ENCODE measurements at places on chromosomes 6 and 20.

DNA sequence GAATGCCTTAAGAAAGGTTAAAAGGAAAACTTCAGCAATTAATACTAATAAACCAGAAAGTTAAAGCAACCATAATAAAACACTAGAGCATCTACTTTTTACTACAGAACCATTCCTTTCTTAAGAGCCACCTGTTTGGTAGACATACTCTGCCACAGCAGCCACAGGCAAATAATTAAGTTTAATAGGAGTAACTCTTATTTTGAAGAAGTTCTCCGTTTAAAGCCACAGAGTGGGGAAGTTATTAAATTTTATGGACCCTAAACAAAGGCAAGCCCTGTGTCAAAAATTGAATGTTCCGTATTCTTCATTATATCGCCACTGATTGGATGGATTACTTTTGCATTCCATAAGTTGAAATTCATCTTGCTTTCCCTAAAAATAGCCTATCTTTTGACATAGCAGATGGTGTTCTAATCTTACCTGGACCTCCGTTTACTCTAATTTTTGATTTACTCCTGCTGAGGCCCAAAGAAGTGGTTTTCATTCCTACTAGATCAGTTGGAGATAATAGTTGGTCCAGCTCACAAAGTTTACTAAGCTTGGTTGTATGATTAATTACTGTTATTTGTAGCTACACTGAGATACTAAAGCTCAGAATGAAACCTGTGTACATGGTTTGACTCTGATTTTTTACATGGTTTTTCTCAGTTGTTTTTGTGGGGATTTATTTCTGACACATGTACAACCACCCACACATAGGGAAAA lies 140.4 kb upstream of the SUPT3H start:
- no peak for DNase-seq

DNA sequence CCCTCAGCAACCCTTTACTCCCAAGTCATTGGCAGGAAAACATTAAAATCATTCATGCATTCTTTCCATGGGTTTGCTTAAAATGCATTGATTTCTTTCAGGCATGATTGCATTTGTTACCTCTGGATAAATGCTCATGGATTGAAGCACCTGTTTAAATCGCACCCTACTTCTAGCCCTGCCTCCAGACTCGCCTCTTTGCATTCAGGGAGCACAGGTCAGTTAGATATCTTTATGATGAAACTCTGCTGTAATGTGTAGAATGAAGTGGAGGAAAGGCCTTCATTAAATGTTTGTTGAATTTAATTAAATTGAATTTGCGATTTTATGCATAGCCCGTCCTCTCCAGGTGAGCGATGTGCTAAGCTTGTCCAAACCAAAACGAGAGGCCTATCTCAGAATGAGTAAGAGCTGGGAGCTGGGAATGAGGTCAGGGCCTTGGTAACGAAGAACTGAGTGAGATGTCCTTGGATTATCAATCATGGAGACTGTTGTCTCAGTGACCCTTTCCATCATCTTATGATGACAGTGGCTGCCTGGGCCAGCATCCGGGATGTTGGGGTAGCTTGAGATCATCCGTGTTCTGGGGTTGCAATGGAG lies 210.1 kb downstream of the SYNDIG1 start:
- no peak for DNase-seq

- no peak for DNase-seq
Observed at GRCh38 chr6:33428224-33428965, 8.5 kb downstream of the SYNGAP1 start.

DNA sequence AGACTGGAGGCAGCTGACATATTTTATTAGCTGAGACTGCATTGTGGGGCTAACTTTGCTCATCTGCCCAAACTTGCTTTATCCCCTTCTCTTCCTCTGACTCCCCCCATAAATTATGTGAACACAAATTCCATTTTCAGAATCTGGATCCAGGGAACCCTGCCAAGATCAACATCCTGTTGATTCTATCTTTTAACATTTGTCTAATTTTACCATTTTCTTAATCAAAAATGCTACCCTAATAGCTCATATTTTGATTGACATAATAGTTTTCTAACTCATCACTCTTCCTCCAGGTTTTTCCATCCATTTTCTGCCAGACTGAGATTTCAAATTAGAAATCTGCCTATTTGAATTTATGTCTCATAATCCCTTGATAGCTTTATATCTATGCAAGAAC lies 184.7 kb upstream of the PRSS16 start:
- DNase-seq = no peak

DNA sequence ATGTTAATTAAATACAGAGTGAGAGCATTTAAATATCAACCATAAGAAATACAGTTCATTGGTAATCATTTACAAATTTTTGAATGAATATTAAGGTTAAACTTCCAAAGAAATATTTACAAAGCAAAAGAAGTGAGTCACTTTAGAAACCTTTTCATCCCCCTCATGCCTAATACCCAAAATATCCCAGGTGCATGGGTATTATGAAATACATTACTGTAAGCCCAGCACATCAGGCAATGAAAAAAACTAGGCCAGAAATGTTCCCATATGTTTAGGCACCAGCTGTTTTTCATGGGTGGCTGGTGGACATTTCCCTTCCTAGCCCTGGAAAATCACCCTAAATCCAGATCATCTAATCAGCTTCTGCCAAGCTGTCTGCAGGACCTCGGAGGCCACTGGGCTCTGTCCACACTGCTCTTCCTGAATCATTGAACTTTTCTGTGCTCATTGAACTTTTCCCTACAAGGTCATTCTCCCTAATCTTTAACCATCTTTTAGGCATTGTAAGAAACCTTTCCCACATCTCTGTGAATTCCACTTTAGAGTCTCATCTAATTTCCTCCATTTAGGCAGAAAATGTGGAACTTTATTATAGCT lies 145.3 kb upstream of the STXBP5 start:
- DNase-seq = no peak

- no peak for DNase-seq
Observed at GRCh38 chr20:58996226-58996611, 10.8 kb downstream of the CTSZ start.

DNA sequence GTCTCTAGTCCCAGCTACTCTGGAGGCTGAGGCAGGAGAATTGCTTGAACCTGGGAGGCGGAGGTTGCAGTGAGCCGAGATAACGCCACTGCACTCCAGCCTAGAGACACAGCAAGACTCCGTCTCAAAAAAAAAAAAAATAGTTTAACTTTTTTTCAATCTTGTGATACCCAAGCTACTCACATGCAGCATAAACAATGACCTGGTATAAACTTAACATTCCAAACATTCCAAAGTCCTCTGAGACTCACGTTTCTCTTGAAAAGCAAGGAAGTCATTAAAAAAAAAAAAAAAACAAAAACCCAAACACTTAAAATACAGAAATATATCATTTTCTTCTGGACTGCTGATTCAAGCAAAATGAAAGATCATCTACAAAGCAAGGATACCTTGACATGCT lies 14.3 kb downstream of the CRNKL1 start:
- DNase-seq = no peak

- DNase-seq = no peak
Observed at GRCh38 chr6:43765776-43766499, 4.1 kb upstream of the VEGFA start.

- DNase-seq = no peak
Observed at GRCh38 chr20:45467172-45467571, 2.4 kb upstream of the WFDC2 start.

GRCh38 chr20:24698706-24699206 lies 229.3 kb downstream of the SYNDIG1 start:
- no peak for DNase-seq

DNA sequence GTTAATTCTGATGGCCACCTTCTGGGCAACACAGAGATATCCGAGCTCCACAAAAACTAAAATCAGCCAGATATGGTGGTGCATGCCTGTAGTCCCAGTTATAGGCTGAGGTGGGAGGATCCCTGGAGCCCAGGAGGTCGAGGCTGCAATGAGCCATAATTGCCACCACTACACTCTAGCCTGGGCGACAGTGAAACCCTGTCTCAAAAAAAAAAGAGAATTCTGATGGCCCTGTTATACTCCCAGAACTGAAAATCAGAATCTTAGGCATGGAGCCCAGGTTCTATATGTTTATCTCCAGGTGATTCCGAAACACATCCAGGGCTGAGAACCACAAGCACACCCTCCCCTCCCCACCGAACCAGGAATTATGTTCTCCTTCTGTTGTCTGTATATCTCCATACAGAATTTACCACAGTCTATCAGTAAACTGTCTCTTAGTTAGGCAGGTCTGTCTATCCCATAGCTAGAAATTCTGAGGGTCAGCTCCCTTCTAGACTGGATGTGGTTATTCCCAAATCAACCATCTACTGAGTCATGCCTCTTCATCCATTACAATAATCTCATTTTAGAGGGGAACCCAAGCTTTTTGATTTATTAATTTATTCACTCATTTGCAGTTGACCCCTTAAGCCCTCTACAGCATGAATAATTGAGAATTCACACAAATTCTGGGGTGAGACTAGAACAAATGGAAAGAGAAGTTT lies 24.8 kb upstream of the CCND3 start:
- DNase-seq = no peak

- no peak for DNase-seq
Observed at GRCh38 chr6:32972353-32973143, 4.2 kb downstream of the BRD2 start.

- DNase-seq = no peak
Observed at GRCh38 chr6:75397656-75398465, 95.7 kb downstream of the FILIP1 start.
